ENCODE measurements at places on chromosomes 13 and 19. TPM values are rescaled to one million over a fixed set of nuclear protein-coding genes. Genes with fewer than 3 reads are reported as not detected.

Gene MYH14
- not detected for total RNA-seq

Gene FFAR2
- not detected for total RNA-seq

Gene USP12
- total RNA-seq: 48.2 TPM

Gene KIR2DL1
- total RNA-seq: not detected

Gene NCR1
- not detected for total RNA-seq

Gene SIGLEC9
- not detected for total RNA-seq

Gene CD33
- not detected for total RNA-seq

Gene ABCA7
- 9.2 TPM for total RNA-seq

Gene C1QTNF9B
- total RNA-seq: not detected
